Spinal cord (tissue), 10 donors: ENCODE measurements at places on chromosomes 13 and 19. TPM values are rescaled to one million over a fixed set of nuclear protein-coding genes. Genes with fewer than 3 reads are reported as not detected.

GRCh38 chr19:27964185-27964584 is 1248.8 kb downstream of the UQCRFS1 start:
- peak; percentile 13 for DNase-seq

DNA sequence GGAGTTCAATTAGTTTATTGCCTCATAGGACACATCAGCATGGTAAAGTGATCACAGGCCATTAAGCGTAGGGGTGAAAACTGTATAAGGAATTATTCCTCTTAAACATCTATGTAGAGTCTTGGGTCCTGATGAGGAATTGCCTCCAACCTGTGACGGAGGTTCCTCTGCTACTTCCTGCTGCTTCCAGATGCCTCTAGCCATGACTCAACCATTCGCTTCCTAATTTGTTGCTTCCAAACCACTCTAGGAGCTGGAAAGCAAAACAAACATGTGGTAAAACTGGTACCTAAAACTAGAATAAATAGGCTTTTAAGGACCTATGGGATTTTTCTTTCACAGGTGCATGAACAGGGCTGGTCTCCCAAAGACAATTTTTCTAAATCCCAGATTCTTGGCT is 253.8 kb downstream of the KLF12 start:
- peak; percentile 62 for DNase-seq

PRKACA gene
- total RNA-seq, result 44.1 TPM

DNA sequence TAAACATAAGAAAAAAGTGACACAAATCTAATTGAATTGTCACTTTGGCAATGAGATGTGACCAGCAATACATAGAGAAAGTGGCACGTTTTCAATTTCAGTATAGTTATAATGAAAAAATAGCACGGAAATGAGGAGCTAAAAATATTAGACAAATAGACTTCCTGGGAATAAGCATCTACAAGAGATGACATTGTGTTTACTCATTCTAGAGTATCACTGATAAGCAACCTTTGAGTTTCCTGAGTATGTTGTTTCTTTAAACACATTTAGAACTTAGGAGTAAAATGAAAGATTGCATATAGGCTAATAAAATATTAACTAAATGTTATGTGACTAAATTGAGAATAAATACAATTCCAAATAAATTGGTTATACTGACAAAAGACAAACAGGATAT is 207.1 kb upstream of the SLITRK6 start:
- no peak for DNase-seq

DNA sequence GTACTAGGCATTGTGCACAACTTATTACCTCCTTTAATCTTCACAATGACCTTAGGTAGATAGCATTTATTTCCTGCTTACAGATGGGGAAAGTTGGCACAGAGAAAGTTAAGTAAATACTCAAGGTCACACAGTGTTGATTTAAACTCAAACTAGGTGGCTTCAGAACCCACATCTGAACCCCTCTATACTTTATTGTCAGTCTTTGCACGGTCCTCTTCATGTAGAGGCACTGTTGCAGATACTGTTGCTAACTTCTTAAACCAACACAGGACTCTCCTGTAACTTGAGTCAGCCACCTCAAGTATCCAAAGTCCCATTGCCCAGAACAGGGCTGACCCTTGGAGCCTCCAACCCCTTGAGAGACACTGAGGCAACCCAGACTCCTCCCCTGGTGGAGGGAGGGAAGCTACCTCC is 48.8 kb downstream of the FRY start:
- DNase-seq, result no peak

DNA sequence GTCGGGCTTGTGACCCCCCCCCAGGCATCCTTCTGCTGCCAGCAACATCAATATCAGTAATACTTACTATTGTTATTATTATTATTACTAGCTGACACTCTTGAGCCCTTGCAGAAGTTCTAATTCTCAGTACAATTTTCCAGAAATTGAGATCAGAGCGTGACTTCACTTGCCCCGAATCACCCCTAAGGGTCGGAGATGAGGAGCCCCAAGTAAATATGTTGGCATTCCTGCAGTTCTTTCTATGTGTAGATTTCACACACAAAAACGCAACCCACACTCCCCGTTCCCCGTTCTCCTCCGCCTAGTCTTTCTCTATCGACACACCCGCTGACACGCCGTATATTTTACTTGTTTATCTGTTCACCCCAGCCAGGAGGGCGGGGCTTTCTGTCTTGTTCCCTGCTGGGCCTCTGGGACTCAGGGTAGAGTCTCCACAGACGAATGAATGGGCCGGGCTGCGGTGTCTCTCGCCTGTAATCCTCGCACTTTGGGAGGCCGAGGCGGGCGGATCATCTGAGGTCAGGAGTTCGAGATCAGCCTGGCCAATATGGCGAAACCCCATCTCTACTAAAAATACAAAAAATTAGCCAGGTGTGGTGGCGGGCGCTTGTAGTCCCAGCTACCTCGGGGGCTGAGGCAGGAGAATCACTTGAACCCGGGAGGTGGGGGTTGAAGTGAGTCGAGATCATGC is 14.7 kb downstream of the TLE5 start:
- DNase-seq, result no peak

DNA sequence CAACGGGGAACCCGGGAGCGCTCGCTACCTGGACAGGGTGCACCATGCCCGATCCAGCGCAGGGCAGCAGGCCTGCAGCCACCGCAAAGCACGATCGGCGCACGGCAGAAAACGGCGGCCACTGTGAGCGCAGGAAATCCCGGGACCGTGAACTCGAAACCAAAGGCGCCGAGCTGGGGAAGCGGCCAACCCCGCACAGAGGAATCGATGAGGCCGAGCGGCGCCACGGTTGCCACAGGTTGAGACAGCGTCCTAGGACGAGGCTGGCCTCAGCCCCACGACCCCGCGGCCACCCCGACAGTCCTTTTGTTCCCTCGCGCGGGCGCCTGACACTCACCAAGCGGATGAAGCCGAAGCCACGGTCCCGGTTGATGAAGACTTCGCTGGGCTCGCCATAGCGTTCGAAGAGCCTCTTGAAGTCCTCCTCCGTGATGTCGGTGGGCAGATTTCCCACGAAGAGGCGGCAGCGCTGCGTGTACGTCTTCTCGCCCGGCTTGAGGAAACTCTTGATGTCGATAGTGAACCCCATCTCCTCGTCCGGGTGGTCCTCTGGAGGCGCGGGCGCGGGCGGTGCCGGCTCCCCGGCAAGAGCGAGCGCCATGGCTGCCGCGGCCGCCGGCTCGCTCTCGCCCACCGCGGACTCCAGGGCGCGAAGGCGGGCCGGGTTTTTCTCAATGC is 557 bp downstream of the PSPC1 start:
- peak; percentile 15 for DNase-seq

TMEM238 gene
- total RNA-seq, result not detected

DNA sequence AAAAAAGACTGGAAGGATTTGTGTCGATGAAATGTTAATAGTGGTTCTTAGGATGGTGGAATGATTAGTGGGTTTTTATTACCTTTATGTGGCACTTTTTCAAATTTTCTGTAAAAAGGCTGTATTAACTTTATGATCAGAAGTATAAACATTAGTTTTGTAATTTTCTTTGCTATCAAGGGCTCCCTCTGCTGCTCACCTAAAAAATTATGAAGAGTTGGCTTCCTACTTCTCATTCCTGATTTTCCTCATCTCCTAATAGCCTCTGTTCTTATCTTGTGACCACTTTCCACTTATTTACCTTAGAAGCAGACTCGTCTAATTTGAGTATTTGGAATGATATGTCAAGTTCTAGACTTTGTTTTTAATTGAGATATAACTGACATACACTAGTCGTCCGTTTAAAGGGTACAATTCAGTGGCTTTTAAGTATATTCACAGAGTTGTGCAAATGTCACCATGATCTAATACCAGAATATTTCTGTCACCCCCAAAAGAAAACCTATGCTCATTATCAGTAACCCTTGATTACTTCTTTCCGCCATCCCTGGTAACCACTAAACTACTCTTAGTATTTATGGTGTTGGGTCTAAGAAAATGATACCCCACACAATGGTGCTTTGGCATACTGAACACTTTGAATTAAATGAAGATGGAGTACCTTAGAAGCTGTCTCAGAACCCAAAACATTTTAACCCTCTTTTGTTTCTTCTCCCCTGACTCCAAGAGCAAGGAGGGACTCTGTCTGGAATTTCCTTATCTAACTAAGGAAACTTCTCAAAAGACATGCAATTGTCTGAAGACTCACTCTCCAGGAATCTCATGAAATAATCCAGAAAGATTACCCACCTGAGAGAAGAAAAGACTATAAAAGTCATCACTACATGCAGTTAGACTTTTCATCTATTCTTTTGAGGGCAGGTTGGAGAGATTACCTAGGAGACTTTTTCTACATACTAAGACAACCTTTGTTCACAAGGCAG is 311.3 kb downstream of the DLEU7 start:
- no peak for DNase-seq

ZSCAN4 gene
- not detected for total RNA-seq

ZNF615 gene
- 27.8 TPM for total RNA-seq

KLK13 gene
- 0.50 TPM for total RNA-seq
